ENCODE measurements at places on chromosomes 6 and 20. TPM values are rescaled to one million over a fixed set of nuclear protein-coding genes. Genes with fewer than 3 reads are reported as not detected.

GRCh38 chr6:73742433-73742832 is 46.4 kb downstream of the CD109 start:
- H3K27ac ChIP-seq = no peak overlapping the region
- H3K4me3 ChIP-seq = no peak overlapping the region
- no peak for DNase-seq
- no peaks in the 10 kb centered on the region for H3K36me3 ChIP-seq
- no peaks in the 10 kb centered on the region for H3K4me1 ChIP-seq

The CPXM1 gene
- 130 TPM for total RNA-seq

DNA sequence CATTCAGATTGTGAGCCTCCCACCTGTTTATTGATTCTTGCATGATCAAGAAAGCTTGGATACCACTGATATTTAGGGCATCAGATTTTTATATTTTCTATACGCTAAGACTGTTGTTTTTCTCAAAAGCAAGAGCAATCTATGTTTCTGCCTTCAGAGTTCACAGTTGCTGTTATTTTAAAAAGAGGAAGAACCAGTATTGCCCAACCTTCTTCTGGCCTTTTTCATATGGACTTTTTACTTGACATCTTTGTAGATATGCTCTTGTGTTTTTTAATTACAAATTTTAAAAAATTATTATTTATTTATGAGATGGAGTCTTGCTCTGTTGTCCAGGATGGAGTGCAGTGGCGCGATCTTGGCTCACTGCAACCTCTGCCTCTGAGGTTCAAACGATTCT is 28.9 kb downstream of the SLC17A5 start:
- H3K27me3 ChIP-seq = no peaks in the 10 kb centered on the region
- H3K4me1 ChIP-seq = no peaks in the 10 kb centered on the region
- no peaks in the 10 kb centered on the region for H3K36me3 ChIP-seq
- no peak overlapping the region for H3K27ac ChIP-seq

GRCh38 chr20:21583486-21584168 is 69.8 kb upstream of the NKX2-2 start:
- DNase-seq = no peak
- no peaks in the 10 kb centered on the region for H3K36me3 ChIP-seq
- peaks cover 53% of the 10 kb centered on the region for H3K27me3 ChIP-seq
- H3K4me3 ChIP-seq = no peak overlapping the region
- no peaks in the 10 kb centered on the region for H3K4me1 ChIP-seq

DNA sequence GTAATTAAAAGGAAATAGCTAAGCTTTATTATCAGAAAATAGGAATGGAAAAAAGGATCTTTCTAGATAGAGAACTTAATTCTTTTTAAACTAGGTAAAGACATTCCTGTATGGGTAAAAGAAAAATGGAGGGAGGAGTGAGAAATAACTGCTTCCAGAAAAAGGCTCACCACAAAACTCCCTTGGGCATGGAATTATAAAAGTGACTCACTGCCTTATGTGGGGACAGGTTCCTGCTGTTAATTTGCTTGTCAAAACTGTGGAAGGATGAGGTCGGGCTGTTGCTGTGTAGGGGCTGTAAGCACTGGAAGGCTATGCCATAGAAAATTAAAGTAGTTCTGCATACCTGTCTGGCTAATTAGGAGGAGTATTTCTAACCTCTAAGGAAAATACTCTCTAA is 158.7 kb downstream of the UBE3D start:
- H3K4me3 ChIP-seq = no peak overlapping the region
- H3K4me1 ChIP-seq = peaks cover 23% of the 10 kb centered on the region
- no peak overlapping the region for H3K27ac ChIP-seq
- no peaks in the 10 kb centered on the region for H3K27me3 ChIP-seq

GRCh38 chr6:47059216-47059885 is 17.2 kb upstream of the ADGRF1 start:
- no peak overlapping the region for H3K4me3 ChIP-seq
- no peaks in the 10 kb centered on the region for H3K36me3 ChIP-seq
- no peak overlapping the region for H3K27ac ChIP-seq
- no peaks in the 10 kb centered on the region for H3K4me1 ChIP-seq

The LST1 gene
- total RNA-seq = not detected

- no peak for DNase-seq
- peaks cover 16% of the 10 kb centered on the region for H3K36me3 ChIP-seq
- no peaks in the 10 kb centered on the region for H3K27me3 ChIP-seq
- H3K4me1 ChIP-seq = peaks cover 6% of the 10 kb centered on the region
These were observed 71.2 kb downstream of the ME1 start for GRCh38 chr6:83359638-83360037.

- H3K27me3 ChIP-seq = peaks cover 14% of the 10 kb centered on the region
- H3K4me1 ChIP-seq = peaks cover 4% of the 10 kb centered on the region
- H3K27ac ChIP-seq = no peak overlapping the region
- H3K4me3 ChIP-seq = no peak overlapping the region
- H3K36me3 ChIP-seq = no peaks in the 10 kb centered on the region
- no peak for DNase-seq
These were observed 250.9 kb downstream of the ANKRD60 start for GRCh38 chr20:57977569-57977968.

DNA sequence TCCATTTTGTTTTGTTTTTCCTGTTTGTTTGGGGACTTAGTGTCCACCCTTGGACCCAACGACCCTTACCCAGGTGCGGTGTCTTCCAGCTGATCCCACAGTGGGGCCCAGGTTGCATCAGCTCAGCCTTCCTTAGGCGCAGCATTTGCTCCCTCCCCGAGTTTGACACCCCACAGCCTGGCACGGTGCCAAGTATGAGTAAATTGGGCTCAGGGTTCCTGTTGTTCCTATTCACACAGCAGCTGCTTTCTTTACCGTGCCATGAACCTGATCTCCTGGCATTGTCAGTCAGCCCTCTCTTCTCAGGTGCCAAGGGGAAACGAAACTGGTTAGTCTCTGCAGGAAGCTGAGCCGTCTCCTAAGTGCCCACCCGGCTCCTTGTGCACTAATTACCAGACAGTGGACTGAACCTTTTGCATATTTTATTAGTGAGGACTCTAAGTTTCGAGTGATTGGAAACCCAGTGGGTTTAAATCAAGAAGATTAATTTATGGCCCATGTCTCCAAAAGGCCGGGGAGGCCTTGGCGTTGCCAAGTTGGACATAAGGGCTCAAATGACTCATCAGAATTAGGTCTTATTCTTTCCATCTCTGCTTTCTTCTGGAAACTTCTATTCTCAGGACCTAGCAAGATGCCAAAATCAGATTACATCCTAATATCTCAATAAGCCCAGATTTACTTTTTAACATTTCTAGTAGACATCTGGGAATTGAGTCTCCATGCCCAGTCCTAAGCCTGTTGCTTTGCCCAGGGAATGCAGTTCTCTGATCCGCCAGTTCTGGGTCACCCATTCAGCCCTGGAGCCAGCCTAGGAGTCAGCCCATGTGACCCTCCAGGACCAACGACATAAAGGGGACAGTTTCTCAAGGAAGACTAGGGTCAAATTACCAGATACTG is 68.8 kb downstream of the TSHZ2 start:
- H3K4me3 ChIP-seq = no peak overlapping the region
- H3K36me3 ChIP-seq = peaks cover 2% of the 10 kb centered on the region
- no peak for DNase-seq
- no peaks in the 10 kb centered on the region for H3K4me1 ChIP-seq

DNA sequence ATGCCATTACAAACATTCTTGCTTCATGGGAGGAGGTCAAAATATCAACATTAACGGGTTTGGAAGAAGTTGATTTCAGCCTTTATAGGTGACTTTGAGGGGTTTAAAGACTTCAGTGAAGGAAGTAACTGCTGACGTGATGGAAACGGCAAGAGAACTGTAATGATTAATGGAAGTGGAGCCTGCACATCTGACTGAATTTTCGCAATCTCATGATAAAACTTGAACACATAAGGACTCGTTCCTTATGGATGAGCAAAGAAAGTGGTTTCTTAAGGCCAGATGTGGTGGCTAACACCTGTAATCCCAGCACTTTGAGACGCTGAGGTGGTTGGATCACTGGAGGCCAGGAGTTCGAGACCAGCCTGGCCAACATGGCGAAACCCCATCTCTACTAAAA is 226.1 kb downstream of the BCAS1 start:
- no peaks in the 10 kb centered on the region for H3K27me3 ChIP-seq
- H3K4me1 ChIP-seq = peaks cover 16% of the 10 kb centered on the region
- H3K27ac ChIP-seq = no peak overlapping the region
- H3K36me3 ChIP-seq = no peaks in the 10 kb centered on the region
- DNase-seq = no peak

- H3K4me3 ChIP-seq = no peak overlapping the region
- peaks cover 15% of the 10 kb centered on the region for H3K36me3 ChIP-seq
- DNase-seq = no peak
- no peaks in the 10 kb centered on the region for H3K27me3 ChIP-seq
These were observed 68.8 kb downstream of the CLIC5 start for GRCh38 chr6:45946887-45947286.

The MUC21 gene
- total RNA-seq = not detected

The PPP1R11 gene
- 45.1 TPM for total RNA-seq

DNA sequence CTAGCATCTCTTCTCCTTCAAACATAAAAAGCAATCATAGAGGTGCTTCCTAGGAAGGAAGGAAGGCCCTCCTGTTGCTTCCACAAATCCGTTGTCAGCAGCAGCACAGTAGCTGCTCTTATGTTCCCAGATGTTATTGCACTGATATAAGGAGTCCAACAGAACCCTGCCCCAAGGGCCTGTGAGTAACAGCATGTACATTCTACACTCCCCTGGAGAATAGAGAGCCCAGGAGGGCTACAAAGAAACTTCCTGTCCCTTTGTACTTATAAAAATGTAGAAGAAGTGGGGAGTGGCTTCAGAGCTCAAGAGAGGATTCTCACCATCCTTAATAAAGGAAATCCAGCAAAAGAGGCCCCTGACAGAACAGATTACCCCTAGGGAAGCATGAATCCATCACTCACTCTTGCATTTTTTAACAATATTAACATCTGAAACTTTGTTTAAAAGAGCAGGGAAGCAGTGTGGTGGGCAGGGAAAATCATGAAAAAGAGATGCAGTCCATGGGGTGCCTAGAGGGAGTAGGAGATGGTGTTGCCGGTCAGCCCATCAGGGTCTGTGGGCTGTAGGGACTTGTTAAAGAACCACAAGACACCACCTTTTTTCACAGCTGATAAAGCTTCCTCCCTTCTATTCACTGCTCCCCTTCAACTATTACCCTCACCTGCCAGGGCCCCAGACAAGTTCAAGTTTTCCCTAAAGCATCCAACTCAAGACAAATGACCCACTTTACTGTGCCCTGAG is 104.5 kb upstream of the ADGRF1 start:
- peaks cover 30% of the 10 kb centered on the region for H3K4me1 ChIP-seq
- H3K4me3 ChIP-seq = peak overlapping the region; percentile 5
- no peaks in the 10 kb centered on the region for H3K36me3 ChIP-seq
- no peaks in the 10 kb centered on the region for H3K27me3 ChIP-seq

- DNase-seq = no peak
- H3K4me1 ChIP-seq = no peaks in the 10 kb centered on the region
- H3K27me3 ChIP-seq = no peaks in the 10 kb centered on the region
- no peak overlapping the region for H3K27ac ChIP-seq
- no peaks in the 10 kb centered on the region for H3K36me3 ChIP-seq
These were observed 263.2 kb upstream of the RNF217 start for GRCh38 chr6:124699038-124699437.

The ACSS1 gene
- total RNA-seq = 0.72 TPM

DNA sequence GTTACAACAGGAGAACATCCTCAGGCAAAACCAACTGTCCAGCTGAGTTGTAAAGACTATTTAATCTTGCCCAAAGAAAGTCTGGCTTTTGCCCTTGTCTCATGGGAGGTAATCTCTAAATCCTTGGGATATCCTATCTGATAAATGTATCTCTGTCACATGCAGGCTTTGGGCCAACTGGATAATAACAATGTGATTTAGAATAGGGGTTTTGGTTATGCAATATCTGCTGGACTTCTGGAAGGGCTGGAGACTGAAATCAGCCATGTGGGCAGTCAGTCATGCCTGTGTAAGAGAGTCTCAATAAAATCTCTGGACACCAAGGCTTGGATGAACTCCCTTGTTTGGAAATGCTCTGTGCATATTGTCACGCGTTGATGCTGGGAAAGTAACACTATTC is 56.3 kb upstream of the PRL start:
- H3K27ac ChIP-seq = no peak overlapping the region
- no peak for DNase-seq
- peaks cover 6% of the 10 kb centered on the region for H3K4me1 ChIP-seq

The NFKBIE gene
- total RNA-seq = 7.1 TPM

The VNN1 gene
- total RNA-seq = not detected

- no peak overlapping the region for H3K27ac ChIP-seq
- no peaks in the 10 kb centered on the region for H3K36me3 ChIP-seq
- peaks cover 53% of the 10 kb centered on the region for H3K27me3 ChIP-seq
- peaks cover 33% of the 10 kb centered on the region for H3K4me1 ChIP-seq
These were observed 93.6 kb downstream of the PCSK2 start for GRCh38 chr20:17320456-17320855.

DNA sequence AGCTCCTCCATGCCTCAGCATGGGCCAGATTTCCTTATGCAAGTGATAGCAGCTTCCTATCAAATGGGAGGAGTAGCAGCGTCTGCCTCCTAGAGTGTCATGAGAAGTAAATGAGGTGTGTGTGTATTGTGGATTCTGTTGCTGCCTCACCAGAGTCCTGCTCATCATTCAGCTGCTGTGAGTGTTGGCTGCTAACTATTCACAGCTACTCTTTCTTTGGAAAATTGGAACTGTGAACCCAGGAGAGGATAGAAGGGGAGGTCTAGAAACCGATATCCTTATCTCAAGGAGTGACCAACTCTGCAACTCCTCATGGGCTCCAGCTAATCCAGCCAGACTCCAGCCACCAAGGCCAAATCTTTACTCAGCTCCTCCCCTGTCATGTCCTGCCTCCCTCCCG is 63.3 kb downstream of the TOX2 start:
- no peak for DNase-seq
- no peaks in the 10 kb centered on the region for H3K36me3 ChIP-seq
- no peak overlapping the region for H3K4me3 ChIP-seq
- H3K27ac ChIP-seq = no peak overlapping the region
- peaks cover 3% of the 10 kb centered on the region for H3K27me3 ChIP-seq

DNA sequence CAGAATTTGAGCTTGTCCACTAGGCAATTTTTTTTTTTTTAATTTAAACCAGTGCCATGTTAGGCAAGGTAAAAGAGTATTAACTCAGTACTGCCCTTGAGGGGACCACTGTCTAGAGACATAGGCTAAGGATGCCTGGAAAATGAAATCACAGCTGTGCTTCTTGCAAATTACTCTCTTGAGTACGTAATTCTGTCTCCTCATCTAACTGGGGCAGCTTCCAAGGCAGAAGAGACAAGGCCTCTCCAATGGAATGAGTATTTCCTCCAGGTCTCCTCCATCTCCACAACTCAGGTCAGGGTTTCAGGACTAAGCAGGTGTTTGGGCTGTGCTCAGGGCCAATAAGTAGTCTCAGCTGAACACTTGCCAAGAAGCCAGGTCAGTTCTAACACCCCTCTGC is 33.8 kb upstream of the MRPS10 start:
- H3K4me1 ChIP-seq = no peaks in the 10 kb centered on the region
- H3K4me3 ChIP-seq = no peak overlapping the region
- H3K36me3 ChIP-seq = peaks cover 3% of the 10 kb centered on the region
- H3K27ac ChIP-seq = no peak overlapping the region
- H3K27me3 ChIP-seq = no peaks in the 10 kb centered on the region
- no peak for DNase-seq

- H3K36me3 ChIP-seq = no peaks in the 10 kb centered on the region
- H3K4me3 ChIP-seq = no peak overlapping the region
- no peak for DNase-seq
- peaks cover 3% of the 10 kb centered on the region for H3K4me1 ChIP-seq
- peaks cover 84% of the 10 kb centered on the region for H3K27me3 ChIP-seq
- H3K27ac ChIP-seq = no peak overlapping the region
These were observed 298.9 kb downstream of the TFAP2C start for GRCh38 chr20:56928007-56928406.

GRCh38 chr20:11045412-11046175 is 371.8 kb upstream of the JAG1 start:
- H3K27me3 ChIP-seq = no peaks in the 10 kb centered on the region
- peaks cover 1% of the 10 kb centered on the region for H3K36me3 ChIP-seq
- peaks cover 4% of the 10 kb centered on the region for H3K4me1 ChIP-seq
- H3K4me3 ChIP-seq = no peak overlapping the region

- DNase-seq = no peak
- no peak overlapping the region for H3K4me3 ChIP-seq
- no peaks in the 10 kb centered on the region for H3K27me3 ChIP-seq
- no peak overlapping the region for H3K27ac ChIP-seq
These were observed 32.7 kb upstream of the FANCE start for GRCh38 chr6:35419417-35419816.

All from progenitor cell of endocrine pancreas (in vitro differentiated cells).